EL (cell line): ENCODE measurements at places on chromosomes 7 and 10.
A peak's percentile ranks its signal among the peaks of the same experiment; 100 is the strongest.

- no peak for DNase-seq
Observed at GRCh38 chr10:72105710-72106109, 17.4 kb upstream of the SPOCK2 start.

DNA sequence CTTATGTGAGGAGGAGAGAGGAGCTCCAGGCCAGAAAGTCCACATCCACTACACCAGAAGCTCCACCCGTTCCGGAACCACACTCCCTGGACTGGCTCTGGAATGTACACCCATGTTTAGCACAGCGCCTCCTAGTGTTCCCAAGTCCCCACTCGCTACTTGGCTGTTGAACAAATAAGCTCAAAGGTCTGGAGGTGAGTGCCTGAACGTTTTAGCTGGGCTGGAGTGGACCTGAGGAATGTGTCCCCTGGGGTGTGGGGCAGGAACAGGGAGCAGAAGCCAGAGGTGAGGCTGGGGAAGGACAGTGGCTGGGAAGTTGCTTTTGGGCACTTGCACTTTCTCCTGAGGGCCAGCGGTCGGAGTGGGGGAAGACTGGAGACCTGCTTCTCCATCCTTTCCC is 164.1 kb upstream of the CDCA7L start:
- DNase-seq = peak; percentile 32

DNA sequence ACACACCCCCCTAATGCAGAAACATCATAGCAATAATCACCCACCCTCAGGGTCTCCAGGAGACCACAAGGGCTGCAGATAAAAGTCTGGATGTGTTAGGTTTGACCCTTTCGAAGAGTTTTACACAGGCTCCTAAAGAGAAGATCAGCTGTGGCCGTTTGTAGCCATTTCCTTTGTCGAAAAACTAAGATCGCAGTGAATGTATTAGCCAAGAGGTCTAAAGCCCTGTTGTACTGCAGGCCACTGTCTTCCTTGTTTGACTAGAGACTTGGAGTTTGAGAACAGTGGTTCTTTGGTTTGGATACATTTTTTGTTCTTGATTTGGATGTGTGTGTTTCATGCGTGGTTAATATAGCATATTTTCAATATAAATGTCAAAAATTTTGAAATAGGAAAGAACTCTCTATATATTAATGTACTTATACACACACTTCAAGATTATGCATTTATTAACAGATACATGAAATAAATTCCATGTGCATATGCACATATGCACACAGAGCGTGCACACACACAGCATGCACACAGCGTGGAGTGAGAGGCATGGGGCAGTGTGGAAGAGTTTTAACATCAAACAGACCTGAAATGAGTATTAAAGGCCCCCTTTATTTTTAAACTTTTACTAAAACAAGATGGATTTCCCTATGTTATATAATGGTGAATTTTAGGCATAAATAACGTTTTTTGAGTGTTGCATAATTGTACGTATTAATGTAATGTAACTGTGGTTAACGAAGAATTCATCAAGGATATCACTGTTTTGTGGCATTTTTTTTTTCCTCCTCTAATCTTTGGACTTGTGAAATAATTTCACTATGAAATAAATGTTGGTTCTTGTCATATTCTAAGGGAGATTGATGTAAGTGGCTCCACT is 2.2 kb downstream of the IKZF1 start:
- no peak for DNase-seq

DNA sequence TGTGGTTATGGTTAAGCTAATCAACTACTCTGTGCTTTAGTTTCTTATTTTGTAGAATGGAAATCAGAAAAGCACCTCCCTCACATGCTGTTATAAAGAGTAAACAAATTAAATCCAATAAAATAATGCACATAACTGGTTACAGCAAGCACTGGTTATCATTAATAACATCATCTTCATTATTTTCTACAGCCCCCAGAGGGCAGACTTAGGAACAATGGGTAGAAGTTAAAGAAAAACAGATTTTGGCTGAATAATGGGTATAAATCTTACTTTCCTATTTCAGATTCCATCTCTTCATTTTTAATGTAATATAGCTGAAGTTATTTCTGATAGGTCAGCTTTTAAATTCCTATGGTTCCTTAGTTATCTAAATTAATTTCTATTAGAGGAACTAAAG is 126.5 kb downstream of the DOCK4 start:
- DNase-seq = peak; percentile 11

DNA sequence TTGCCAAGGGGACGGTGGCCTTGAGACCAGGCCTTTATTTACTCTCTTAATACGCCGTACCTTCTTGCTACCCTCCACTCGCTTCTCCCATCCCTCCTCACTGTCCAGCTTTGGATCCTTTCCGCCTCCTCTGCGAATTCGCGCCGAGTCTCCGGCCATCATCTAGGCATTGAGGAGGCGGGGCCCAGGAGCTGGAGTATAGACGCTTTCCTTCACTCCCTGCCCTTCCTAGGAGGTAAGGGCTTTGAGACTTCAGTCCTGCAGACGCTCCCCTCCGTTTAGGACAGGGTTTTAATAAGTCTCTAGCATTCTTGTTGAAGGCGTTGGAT is 538 bp downstream of the TFAM start:
- peak; percentile 62 for DNase-seq

- no peak for DNase-seq
Observed at GRCh38 chr10:49076319-49076718, 39.0 kb downstream of the VSTM4 start.

DNA sequence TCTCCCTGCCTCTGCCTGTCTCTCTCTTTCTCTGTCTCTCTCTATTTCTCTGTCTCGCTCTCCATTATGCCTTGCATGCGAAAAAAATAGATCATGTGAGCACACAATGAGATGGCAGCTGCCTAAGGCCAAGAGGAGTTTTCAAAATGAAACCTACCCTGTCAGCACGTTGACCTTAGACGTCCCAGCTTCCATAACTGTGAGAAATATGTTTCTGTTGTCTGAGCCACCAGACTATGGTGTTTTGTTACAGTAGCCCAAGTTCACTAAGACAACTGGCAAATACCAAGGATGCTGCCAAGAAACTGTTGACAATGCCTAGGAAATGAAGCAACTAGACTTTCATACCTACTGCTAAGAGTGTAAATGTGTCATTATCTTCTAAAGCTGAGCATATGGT is 70.6 kb upstream of the PLXDC2 start:
- no peak for DNase-seq

- no peak for DNase-seq
Observed at GRCh38 chr7:77548206-77548605, 11.1 kb downstream of the PTPN12 start.

GRCh38 chr7:79529881-79530235 is 76.4 kb upstream of the MAGI2 start:
- DNase-seq = peak; percentile 61

GRCh38 chr10:69818676-69819239 is 17.1 kb downstream of the COL13A1 start:
- peak; percentile 29 for DNase-seq

- DNase-seq = no peak
Observed at GRCh38 chr10:115762029-115762428, 511.0 kb downstream of the GFRA1 start.

DNA sequence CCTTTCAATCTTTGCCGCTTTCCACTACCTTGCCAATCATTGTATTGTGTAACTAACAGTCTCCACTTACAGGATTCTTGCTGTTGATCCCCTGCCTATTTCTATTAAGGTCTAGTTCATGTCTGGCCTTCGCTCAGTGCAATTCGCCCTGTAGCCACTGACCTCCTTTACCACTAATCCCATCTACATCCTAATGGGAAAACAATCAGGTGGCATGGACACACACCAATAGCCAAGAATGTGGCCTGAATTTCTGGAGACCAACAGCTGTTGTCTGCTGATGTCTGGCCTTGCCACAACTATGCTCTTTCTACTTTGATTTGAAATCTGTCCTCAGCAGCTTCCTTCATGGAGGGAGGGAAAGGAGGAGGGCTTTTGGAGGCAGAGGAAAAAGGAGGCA is 546.2 kb downstream of the SORCS3 start:
- DNase-seq = no peak

DNA sequence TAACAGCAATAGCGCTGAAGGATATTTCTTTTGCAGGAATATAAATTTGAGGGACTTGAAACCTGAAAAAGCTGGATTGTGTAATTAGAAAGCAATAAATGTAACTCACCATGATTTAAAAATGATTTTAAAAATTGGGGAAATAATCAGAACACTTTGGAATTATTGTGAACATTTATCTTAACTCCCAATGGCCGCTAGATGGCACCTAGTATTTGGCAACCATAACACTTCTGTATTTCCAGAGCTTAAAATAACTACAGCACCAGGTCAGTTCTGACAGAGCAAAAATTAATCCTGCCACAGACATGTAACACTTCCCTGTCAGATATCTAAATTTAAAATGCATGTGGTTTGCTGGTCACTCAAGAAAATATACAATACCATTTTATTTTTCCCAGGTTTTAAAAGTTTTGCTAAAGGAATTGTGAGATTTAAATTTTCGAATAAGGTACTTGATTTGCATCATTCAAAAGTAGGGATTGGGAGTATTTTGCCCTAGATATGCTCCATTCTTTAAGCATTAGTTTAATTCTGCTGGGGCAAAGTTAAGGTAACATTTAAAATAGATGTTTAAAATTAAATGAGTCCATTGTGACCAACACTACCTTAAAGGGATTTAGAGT is 144.5 kb downstream of the PPP1R3A start:
- peak; percentile 41 for DNase-seq

DNA sequence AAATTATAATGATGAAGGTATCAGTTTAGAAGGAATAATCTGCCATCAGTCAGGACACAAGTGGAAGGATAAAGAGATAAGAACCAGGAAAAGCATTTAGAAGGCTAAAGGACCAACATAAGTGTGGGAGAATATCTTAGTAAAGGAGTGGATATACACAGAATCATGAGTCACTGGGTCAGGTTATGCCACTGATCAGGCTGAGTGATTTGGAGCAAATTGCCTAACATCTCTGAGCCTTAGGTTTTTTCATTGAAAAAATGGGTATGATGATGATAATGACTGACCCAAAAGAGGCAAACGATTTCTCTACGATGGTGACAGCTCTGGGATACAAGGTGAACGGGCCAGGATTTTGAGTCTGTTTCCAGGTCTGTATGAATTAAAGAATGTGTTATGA is 2.8 kb upstream of the CUL1 start:
- no peak for DNase-seq

DNA sequence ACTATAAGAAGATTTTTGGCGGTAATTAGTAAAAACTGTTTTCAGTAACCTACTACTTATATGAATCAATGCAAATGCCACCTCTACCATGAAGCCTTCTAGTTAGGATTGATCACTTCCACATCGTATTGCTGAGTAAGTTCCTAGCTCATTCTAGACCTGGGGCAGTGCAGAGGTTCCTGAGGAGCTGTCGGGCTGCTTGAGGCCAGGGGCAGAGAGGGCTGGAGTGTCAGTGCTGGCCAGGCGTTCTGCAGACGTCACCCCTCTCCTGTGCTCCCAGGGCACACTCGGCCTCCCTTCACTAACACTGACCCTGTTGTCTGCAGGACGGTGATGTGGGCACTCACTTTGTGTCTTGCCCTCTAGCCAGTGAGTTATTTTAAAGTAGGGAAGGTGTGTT is 275.7 kb downstream of the CELF2 start:
- no peak for DNase-seq
